AG08396 (cell line): ENCODE measurements at places on chromosomes 6 and 20.

GRCh38 chr6:13496513-13497190, 9.3 kb upstream of the GFOD1 start:
- DNase-seq = no peak

DNA sequence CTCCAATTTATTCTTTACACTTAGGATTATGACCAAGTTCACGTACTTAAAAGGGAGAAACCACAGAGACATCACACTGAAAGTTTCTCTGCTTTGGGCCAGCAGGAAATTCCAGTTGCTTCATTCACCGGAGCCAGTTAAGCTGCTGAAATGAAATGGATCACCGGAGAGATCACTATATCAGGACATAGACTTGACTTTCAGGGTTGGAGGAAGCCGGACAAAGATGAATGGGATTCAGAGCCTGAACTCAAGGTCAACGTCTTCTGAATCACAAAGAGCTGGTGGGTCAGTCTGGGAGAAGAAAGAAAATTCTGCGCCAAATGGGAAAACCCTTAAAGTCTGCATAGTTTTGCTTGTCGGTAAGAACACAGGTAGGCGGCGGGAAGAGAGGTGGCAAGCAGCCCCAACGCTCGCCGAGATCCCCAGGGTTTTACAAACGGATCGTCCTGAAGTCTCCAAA, 81.9 kb upstream of the CCDC28A start:
- peak; percentile 49 for DNase-seq

DNA sequence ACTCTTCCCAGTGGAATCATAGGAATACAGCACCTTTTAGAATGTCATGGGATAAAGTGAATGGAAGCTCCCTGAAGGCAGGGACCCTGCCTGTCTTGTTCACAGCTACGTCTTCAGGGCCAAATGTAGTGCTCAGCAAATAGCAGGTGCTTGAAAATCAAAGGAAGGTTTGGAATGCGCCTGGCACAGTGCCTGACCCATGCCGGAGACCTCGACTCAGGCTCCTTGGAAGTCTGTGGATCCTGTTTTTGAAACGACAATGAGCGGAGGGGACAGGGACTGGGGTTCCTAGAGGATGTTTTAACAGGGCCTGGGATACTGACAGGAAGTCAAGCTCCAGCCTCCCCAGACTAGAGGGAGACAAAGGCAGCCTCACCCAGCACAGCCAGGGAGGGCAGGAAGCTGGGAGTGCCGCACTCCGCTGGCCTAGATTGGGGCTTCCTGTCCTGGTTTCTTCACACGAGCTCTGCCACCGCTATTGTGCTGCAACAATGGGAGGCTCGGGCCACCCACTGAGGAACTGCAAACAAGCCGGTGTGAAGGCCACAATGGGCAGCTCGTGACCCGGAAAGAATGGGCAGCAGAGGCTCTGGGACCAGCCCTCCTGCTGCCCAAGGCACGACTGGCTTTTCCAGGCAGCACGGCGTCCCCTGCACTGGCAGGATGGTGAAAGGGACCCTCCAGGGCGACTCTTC, 76.7 kb downstream of the PREX1 start:
- no peak for DNase-seq

DNA sequence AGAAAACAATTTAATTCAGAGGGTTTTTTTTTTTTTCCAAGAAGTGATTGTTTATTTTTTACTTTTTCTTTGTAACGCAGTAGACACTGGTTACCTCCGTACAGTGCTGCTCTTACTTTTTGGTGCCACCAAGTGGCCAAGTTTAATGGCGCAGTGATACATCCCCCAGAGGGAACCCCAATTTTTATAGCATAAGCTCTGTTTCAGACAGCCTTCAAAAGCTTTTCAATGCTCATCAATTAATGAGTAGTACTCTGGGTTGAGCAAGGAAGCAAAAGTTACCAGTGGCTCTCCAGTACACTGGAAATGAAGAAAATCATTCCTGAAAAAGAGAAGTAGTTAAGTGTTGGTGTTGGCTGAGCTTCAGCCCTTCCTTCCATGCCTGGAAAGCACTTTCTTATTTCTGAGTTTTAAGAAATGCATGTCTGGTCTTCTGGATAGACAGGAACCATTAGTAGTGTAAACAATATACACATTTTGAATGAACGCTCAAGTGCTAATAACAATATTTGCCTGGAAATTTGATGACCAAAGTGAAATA, 129.1 kb upstream of the SMLR1 start:
- peak; percentile 62 for DNase-seq

DNA sequence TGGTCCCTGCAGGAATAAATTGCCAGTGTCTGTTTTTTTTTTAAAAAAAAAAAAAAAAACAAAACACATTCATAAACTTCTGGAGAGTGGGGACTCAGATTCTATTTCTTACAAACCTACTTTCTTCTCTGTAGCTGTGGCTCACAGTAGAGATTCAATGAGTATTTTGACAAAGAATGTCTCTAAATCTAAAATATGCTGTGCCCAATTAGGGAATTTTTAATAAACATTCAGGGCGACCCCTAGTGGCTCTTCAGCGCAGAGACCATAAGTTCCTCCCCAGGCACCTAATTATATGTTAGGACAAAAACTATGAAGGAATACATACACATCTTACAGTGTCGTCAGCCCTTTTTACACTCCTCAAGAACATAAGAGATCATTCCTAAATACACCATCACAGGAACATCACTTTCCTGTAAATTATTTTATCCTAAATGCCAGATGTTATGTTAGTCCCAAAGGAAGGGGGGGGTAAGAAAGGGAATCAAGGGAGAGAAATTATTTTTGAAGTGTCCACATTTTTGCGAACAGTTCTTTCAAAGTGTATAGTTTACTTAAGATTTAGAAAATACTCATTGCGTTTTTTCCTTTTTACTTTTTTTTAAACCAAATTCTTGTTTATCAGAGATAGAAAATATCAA, 21.8 kb upstream of the NAA20 start:
- DNase-seq = no peak

GRCh38 chr6:166925141-166925996, 31.0 kb downstream of the RNASET2 start:
- DNase-seq = no peak

DNA sequence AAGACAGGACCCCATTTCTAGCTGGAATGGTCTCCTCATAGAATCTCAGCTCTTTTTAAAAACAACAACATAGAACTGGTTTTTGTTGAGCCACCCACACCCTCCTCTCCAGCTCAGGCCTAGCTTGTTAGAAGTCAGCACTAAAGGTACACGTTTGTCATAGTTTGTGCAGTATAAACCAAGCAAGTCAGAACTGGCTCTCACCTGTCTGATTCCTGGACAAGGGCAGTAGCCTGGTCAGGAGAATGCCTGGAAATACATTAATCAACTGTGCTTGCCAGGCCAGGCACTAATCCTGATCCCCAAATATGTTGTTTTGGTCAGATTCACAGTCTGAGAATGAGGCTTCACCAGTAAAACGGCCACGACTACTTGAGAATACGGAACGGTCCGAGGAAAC, 296.7 kb downstream of the ZFAND3 start:
- DNase-seq = no peak

DNA sequence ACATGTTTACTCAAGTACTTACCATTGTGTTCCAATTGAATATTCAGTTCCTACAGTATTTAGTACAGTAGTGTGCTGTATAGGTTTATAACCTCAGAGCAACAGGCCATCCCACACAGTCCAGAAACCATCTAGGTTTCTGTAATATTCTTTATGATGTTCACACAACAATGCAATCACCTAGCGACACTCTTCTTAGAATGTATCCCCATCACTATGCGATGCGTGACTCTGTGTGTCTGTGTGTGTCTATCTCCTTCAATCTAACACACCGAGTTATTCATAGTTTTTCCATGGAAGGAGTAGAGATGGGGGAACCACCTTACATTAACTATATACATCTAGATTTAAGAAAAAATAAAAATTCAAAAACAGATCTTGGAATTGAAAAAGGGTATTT, 161.7 kb downstream of the INSM1 start:
- DNase-seq = no peak

DNA sequence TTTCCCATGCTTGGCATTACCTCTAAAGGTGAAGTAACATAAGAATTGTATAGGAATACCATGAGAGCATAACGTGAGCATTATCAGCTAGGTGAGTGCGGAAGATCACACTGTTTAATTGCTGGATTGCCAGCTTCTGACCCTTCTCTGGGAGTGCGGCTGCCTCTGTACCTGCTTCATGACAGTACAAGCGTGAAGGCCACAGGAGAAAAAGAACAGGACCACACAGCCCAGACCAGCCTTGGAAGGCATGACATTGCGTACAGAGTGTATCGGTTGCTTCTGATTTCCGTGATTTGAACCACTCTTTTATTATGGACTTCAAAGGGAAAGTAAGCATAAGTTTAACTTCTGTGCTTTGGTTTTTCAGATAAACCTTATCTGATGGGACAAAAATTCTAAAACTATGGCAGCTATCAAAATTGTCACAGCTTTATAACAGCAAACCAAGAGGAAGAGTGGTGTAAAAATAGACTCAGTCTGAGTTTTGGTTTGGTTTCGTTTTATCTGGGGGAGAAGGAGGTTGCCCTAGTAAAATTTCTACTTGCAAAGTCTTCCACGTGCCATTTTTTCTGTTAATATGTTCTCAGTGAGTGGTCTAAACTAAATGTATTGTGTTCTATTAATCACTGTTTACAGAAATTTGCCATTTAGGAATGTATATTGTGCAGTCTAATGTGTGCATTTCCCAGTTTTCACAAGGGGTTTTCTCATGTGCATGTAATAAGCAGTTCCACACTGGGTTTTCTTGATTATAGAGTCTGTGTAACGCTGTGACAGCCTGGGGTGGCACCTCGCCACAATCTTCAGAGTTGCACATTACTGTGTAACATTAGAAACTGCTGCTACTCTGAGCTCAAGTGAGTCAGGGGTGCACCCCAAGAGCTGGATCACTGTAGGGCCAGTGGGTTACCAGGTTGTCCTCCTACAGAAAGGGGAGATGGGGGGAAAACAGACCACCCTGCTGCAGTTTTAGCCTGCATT, 97.3 kb downstream of the RPP40 start:
- peak; percentile 14 for DNase-seq

DNA sequence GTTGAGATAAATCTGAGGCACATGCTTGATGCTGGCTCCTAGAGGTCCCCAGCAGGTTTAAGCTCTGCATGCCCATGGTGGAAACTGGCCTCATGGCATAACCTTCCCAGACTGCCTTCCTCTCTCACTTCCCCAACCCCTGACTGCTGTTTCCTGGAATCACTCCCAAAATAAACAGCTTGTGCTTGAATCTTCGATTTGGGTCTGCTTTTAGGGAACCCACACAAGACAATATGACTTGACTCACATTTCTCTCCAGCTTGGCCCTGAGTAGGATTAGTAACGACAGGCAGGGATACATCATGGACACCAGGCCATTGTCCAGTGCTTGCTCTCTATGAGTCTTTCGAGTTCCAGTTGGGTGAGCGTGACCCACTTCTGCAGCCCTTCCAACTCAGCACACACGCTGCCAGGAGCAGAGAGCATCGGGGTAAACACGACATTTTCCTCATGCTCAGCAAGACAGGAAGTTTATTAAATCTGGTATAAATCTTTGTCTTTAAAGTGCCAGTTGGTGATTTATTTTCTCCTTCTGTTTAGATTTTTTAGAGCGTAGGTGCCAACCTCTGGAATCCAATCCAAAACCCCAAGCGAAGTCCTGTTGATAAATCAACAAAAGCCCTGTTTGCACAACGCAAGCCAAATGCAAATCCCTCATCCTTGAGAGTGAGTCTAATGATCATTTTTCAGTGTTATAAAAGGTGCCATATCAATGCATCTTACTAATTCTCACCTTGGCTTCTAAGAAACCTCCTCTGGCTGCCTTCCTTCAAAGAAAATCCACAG, 135.0 kb downstream of the FOXA2 start:
- DNase-seq = no peak

- no peak for DNase-seq
Observed at GRCh38 chr6:89200706-89201215, 16.4 kb downstream of the GABRR1 start.

DNA sequence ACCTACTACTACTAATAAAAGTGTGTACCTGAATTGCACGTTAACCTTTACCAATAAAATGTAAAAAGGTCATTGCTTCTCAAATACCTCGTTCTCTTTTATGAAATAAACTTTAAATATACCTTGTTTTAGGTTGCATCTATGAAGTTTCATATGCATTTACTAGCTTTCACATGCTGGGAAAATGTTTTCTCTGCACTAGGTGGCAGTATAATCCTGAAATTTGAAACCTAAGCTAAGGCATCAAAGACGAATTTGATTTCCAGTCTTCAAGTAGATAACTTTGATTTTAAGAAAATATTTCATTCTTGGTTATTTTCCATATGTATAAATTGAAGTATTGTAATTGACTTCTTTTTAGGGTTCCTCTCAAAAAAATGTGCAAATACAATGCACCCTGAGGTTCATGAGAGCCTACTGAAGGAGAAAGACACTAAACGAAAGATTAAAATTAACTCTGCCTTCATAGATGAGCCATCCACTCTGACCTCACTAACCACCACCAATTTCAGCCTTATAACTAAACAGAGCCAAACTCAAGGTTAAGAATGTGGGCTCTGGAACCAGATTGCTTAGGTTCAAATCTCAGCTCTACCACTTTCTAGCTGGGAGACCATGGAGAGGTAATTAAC, 7.3 kb upstream of the COL9A1 start:
- no peak for DNase-seq

GRCh38 chr20:53626584-53626983, 32.9 kb upstream of the ZNF217 start:
- no peak for DNase-seq

GRCh38 chr20:35886537-35886936, 67.8 kb downstream of the SCAND1 start:
- DNase-seq = no peak

- DNase-seq = peak; percentile 3
Observed at GRCh38 chr6:69019832-69020231, 384.8 kb downstream of the ADGRB3 start.

GRCh38 chr6:144797881-144798589, 512.9 kb downstream of the UTRN start:
- DNase-seq = peak; percentile 31

DNA sequence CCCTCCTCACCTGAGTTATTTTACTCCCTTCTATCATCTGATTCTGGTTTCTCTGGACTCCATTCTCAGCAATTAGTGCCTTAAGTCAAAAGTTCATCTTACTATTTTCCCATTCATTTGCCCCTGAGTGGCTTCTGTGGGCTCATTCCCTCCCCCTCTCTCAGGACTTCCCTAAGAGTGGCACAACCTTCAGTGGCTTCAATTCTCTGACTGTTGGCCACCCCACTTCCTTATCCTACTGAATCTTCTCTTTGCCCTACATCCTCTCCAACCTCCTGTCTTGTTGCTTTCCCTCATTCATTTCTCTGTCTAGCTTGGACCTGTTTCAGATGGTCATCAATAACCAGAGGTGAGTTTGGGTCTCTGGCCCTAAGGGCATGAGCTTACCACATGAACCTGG, 61.1 kb upstream of the GLP1R start:
- DNase-seq = no peak

- DNase-seq = peak; percentile 30
Observed at GRCh38 chr20:40953856-40954255, 74.8 kb upstream of the TOP1 start.

GRCh38 chr6:148934961-148935360, 188.1 kb downstream of the UST start:
- no peak for DNase-seq

GRCh38 chr6:162651505-162651904, 76.1 kb downstream of the PRKN start:
- DNase-seq = no peak

- DNase-seq = peak; percentile 7
Observed at GRCh38 chr6:114194362-114195026, 148.3 kb downstream of the HS3ST5 start.

- no peak for DNase-seq
Observed at GRCh38 chr20:12264711-12265110, 347.0 kb downstream of the BTBD3 start.

- DNase-seq = no peak
Observed at GRCh38 chr6:10719296-10719963, 3.4 kb upstream of the TMEM14C start.

- DNase-seq = peak; percentile 31
Observed at GRCh38 chr6:27303613-27304272, 8.3 kb downstream of the POM121L2 start.
